T47D (cell line): ENCODE measurements at places on chromosomes 6 and 20.

GRCh38 chr6:14671261-14671681 lies 553.7 kb downstream of the CD83 start:
- no peak for DNase-seq

DNA sequence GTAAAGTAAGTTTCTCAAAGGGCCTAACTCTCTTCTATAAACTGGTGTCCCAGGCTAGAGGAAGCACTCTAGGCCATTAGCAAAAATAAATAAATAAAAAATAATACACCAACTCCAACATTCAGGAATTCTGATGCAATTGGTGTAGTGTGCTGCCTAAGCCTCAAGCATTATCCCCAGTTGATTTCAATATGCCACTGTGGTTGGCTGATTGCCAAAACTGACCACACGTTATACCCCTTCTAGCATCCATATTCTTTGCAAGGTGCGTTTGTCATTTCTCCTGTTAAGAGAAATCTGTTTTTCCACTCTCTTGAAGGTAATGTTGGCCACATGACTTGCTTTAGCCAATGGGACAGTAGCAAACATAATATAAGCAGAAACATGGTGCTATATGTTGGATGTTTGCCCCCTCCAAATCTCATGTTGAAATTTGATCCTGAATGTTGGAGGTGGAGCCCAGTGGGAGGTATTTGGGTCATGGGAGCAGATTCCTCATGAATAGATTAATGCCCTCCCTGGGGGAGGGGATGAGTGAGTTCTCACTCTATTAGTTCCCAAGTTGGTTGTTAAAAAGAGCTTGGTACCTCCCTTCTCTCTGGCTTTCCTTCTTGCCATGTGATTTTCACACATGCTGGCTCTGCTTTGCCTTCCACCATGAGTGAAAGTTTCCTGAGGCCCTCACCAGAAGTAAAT lies 71.9 kb upstream of the PLCB4 start:
- no peak for DNase-seq

DNA sequence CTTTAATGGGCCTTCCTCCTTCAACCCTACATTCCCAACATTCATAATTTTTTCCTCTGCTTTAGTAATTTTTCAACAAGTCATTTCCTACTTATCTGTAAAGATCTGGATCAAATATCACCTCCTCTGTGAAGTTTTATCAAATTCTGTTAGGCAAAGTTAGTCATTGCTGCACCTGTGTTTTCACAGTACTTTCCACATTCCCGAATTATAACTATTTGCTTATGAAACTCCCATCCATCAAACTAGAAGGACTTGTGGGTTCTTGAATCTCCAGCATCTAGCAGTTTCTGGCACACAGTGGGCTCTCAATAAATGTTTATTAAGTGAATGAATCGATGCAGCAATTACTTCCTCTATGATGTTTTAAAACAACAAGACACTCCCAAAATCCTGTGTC lies 257.6 kb downstream of the HDGFL1 start:
- DNase-seq, result no peak

- DNase-seq, result no peak
These were observed 51.6 kb upstream of the FAM83D start for GRCh38 chr20:38874460-38875174.

GRCh38 chr6:38671885-38672467 lies 31.0 kb downstream of the GLO1 start:
- peak; percentile 70 for DNase-seq

- DNase-seq, result no peak
These were observed 23.5 kb downstream of the ZBTB9 start for GRCh38 chr6:33477864-33478263.

GRCh38 chr6:128541261-128541660 lies 20.9 kb upstream of the PTPRK start:
- no peak for DNase-seq
